ENCODE measurements at places on chromosomes 16 and 17. TPM values are rescaled to one million over a fixed set of nuclear protein-coding genes. Genes with fewer than 3 reads are reported as not detected.

DNA sequence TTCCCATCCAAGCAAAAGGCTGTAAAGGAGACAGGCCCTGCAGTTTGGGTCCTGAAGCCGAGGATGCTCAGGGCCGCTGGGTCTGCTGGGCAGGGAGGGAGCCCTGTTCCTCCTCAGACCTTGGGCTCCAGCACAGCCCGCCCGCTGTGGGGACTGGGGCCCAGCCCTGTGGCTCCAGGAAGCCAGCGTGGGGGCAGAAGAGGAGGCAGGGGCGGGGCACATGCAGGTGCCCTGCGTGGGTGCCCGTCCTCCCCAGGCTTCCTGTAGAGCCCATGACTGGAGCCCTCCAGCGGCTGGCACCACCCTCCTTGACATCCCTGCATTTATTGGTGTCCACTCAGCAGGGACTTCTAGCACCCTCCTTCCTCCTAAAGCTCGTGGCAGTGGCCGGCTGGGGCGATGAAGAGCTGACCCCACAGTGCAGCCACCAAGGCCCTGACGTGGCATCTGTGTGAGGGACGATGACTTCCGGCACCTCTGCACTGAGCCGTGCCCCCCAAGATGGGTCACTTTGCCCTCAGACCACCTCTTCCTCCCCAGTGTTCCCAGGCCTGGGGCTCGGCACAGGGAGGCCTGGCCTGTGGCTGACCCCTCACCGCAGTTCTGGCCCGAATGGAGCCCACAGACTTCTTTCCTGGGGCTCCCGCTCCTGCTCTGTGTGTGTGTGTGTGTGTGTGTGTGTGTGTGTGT is 9.9 kb downstream of the PRSS27 start:
- DNase-seq, result no peak

Gene SPOP
- 87.2 TPM for total RNA-seq

DNA sequence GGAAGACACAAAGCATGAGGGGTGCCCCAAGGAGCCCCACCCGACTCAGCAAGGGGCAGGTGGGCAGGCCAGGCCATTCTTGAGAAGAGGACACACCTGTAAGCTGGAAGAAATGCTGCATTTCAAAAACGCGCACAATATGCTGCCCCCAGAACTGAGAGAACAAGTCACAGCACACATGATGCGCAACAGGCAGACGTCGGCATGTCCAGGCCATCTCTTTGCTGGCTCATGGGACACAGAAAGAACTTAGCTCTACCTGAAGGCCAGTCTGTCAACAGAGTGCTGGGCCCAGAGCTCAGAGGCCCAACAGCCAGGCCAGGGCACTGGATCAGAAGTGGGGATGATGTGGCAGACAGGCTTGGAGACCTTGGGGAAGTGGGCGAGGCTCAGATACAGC is 18.0 kb downstream of the KIFC3 start:
- no peak for DNase-seq

DNA sequence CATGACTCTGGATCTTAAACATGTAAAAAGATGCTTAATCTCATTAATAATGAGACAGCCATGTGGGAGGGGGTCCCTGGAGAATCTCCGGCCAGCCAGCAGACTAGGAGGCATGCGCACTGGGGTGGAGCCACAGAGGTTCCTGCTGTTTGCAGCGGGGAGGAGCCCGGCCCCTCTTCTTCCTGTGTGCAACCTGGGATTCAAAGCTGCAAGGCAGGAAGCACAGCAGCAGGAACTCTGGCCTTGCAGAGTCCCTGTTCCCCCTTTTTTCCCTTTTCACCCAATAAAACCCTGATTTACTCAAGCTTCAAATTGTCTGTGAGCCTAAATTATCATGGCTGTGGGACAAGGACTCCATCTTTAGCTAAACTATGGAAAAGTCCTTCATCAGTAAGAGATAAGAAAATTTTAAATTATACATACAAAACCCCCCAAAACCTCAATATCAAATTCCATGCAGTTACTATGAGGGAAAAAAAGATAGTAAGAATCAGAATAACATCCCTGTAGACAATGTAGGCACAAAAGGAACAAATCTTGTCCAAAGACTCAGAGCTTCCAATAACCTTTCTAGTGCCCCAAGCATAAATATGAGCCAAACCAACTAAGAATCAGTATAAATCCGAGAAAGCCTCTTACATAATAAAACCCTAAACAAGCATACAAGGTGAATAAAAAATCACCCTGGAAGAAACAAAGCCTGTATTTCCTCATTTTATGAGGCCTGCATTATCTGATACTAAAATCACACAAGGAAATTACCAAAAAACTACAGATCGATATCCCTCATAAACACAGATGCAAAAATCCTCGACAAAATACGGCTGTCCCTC is 12.1 kb downstream of the CFDP1 start:
- no peak for DNase-seq

GRCh38 chr16:23276821-23277220 is 25.3 kb upstream of the SCNN1B start:
- DNase-seq, result no peak

Gene KRT9
- not detected for total RNA-seq

Gene RRAD
- total RNA-seq, result 49.1 TPM

DNA sequence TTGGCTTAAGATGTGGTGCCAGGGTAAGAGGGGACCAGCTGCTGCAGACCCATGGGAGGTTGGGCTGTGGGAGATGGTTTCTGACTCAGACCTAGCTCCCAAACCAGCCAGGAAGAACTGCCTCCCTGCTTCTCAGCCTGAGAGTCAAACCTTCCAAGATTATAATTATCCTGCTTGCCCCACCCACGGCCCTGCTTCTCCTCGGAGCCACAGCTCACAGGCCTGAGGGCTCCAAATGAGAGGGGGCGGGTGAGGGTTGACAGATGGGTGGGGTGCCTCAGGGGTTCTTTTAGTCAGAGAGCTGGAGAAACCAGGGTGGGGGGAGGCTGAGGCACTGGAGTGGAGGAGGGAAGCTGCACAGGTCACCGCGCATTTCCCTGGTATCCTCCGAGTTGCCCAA is 28.7 kb upstream of the GRIN2A start:
- DNase-seq, result no peak

Gene BCL6B
- total RNA-seq, result 10.1 TPM

- DNase-seq, result no peak
Observed at GRCh38 chr16:46768809-46769208, 20.7 kb upstream of the MYLK3 start.

- DNase-seq, result no peak
Observed at GRCh38 chr16:10655415-10655977, 39.2 kb downstream of the TEKT5 start.

DNA sequence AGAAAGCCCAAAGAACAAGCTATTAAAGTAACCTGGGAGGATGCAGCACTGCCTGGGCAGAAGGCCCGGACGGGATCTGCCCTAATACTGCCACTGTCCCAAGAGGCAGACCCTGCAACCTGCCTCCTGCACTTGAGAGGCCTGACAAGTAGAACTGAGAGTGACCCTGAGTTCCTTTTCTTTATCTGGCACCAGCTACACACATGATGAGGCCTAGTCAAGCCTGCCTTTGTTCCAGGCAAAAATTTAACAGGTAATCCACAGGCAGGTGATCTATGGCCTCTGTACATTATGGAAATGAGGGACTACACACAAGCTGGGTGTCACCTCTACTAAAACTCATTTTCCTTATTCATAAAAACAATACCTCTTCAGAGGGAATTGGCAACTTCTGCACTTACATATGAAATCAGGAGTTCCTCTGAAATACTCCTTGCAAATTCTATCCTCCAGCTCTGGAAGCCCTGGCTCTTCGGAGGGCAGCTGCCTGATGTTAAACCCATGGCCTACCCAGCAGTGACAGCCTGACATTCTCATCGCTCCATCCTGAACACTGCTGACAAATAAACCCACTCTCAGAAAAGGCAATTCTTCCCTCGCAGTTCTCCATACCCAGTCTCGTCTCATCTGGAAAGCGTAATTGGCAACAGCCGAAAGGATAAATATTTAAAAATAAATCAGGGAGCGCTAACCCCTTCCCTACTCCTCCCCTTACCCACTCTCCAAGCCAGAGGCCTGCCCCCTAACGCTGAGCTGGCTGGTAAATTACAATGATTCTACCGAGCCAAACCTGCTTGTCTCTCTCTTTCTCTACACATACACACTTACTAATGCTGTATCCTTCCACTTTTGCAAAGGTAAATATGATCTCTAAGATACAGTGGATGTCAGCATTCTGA is 2.5 kb upstream of the ZFHX3 start:
- DNase-seq, result no peak

Gene RNF135
- total RNA-seq, result 21.1 TPM

Gene SOST
- total RNA-seq, result not detected

GRCh38 chr17:82377924-82378740 is 6.6 kb downstream of the UTS2R start:
- DNase-seq, result no peak

GRCh38 chr16:69927056-69927757 is 23.9 kb upstream of the CLEC18A start:
- no peak for DNase-seq

Gene RAB37
- total RNA-seq, result 7.1 TPM

DNA sequence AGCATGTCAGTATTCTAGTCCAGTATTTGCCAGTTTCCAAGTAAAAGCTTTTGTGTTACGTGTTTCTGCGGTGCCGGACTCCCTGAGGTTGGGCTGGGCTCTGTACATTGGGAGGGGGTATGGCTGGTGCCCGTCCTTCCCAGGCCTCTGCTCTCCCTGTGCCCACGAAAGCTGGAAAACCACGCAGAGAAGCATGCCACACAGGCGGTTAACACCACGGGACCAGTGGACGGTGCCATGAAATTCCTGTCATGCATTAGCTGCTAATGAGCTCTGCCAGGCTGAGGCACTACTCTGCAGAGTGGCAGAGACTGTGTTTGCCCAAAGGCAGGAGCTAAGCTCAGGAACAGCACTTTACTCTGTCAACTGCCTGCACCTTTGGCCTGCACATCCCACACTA is 8.1 kb downstream of the SMIM5 start:
- no peak for DNase-seq

- DNase-seq, result no peak
Observed at GRCh38 chr16:89351645-89352044, 134.1 kb downstream of the ZNF778 start.

Gene SCRN2
- 33.1 TPM for total RNA-seq

- DNase-seq, result no peak
Observed at GRCh38 chr17:80261159-80261894, 675 bp downstream of the RNF213 start.

Gene NPIPA3
- not detected for total RNA-seq

Gene OR1F1
- total RNA-seq, result not detected

DNA sequence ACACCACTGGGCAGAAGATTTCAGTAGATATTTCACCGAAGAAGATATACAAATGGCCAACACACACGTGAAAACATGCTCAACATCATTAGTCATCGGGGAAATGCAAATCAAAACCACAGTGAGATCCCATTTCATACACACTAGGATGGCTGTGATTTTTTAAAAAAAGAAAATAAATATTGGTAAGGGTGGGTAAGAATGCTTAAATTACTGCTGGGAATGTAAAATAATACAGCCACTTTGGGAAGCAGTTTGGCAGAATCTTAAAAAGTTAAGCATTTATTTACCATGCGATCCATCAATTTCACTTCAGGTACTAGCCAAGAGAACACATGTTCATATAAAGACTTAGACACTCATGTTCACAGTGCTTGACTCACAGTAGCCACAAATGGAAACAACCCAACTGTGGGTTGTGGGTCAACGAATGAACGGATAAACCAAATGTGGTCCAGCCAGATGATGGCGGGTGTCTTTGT is 6.5 kb upstream of the C16orf74 start:
- no peak for DNase-seq

Gene HAS3
- total RNA-seq, result 25.8 TPM

Gene EFNB3
- 2.7 TPM for total RNA-seq

Gene MFSD6L
- total RNA-seq, result not detected

Gene ZPBP2
- total RNA-seq, result not detected

GRCh38 chr16:49488740-49489525 is 115.3 kb downstream of the C16orf78 start:
- DNase-seq, result no peak

Gene NOMO2
- total RNA-seq, result 58.4 TPM

DNA sequence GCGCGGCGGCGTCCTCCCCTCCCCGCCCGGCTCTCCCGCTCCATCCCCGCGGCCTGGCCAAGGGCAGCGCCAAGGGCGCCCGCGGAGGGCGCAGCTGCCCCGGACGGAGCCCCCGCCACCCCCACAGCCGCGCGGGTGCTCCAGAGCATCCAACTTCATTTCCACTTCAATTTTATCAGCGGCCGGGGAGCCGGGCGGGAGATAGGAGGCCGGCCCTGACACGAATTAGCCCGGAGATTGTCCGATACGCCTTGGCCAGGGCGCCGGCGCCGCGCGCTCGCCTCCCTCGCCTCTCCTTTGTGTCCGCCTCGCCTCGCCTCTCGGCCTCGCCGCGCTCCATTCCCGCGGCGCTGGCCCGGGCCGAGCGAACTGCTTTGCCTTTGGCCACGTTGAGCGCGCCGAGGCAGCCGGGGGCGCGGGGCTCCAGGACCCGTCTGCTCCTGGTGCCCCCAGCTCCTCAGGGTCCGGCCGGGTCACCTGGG is 129.1 kb upstream of the LHX1 start:
- DNase-seq, result no peak

Gene TVP23A
- total RNA-seq, result 0.98 TPM

- no peak for DNase-seq
Observed at GRCh38 chr17:4492721-4493561, 5.7 kb upstream of the SPNS2 start.

GRCh38 chr17:38777641-38778250 is 21.6 kb downstream of the PIP4K2B start:
- DNase-seq, result no peak

Gene NOTUM
- not detected for total RNA-seq

GRCh38 chr17:79872762-79873161 is 33.5 kb upstream of the CBX4 start:
- DNase-seq, result no peak

DNA sequence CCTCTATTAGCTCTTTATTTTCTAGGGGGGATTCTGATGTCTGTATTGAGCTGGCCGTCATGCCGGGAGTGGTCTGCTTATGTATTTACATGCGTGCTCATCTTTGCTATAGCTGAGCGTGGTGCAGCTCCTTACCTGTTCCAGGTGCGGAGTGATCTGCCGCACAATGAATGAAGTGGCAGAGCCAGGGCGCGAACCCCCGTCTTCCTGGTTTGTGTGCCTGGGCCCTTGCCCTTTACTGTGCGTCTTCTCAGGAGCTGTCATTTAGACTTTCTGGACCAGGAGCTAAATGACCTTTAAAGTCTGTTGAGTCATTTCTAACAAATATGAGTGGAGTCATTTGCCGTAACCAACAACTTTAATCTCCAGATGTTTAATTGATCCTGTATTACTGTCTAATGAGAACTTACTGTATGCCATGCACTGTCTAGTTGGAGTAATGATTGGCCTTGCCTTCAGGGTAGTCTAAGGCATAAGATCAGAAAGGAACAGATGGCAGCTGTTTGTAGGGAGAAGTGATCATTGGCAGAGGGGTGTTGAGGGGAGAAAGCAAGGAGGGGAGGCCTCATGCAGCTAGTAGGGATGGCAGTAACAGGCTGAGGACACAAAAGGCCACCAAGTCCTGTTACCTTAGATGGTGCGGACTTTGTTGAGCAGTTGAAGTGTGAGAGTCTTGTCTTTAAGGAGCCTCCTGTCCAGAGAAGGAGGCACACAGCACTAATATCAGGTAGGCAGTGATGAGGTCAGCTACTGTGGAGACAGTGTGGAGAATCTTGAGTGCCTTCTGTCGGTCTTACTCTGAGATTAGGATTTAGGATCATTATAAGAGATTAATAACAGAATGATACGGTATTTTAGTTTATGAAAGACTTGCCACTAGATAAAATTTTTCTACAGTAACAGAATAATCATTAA is 53.9 kb downstream of the USP10 start:
- no peak for DNase-seq

GRCh38 chr16:89785523-89786155 is 30.8 kb downstream of the FANCA start:
- DNase-seq, result no peak

Gene PYDC1
- not detected for total RNA-seq

GRCh38 chr16:86448306-86448890 is 61.9 kb upstream of the FOXF1 start:
- DNase-seq, result no peak
